ENCODE measurements at places on chromosomes 16 and 17. TPM values are rescaled to one million over a fixed set of nuclear protein-coding genes. Genes with fewer than 3 reads are reported as not detected.

DNA sequence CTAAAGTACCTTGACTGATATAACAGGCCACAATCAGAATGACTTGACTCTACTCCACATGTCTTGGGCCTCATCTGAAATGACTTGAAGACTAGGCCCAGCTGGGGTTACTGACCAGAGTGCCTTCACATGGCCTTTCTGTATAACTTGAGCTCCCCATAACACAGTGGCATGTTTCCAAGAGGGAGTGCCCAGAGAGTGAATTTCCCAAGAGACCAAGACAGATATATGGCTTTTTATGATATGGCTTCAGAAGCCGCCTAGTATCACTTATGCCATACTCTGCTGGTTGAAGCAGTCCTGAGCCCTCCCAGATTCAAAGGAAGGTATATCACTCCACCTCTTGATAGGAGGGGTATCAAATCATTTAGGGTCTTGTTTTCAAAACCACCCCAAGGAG, 357.5 kb upstream of the EEF2KMT start:
- H3K36me3 ChIP-seq: no peaks in the 10 kb centered on the region
- peaks cover 4% of the 10 kb centered on the region for H3K27me3 ChIP-seq
- H3K27ac ChIP-seq: no peak overlapping the region
- no peak overlapping the region for H3K4me3 ChIP-seq

DNA sequence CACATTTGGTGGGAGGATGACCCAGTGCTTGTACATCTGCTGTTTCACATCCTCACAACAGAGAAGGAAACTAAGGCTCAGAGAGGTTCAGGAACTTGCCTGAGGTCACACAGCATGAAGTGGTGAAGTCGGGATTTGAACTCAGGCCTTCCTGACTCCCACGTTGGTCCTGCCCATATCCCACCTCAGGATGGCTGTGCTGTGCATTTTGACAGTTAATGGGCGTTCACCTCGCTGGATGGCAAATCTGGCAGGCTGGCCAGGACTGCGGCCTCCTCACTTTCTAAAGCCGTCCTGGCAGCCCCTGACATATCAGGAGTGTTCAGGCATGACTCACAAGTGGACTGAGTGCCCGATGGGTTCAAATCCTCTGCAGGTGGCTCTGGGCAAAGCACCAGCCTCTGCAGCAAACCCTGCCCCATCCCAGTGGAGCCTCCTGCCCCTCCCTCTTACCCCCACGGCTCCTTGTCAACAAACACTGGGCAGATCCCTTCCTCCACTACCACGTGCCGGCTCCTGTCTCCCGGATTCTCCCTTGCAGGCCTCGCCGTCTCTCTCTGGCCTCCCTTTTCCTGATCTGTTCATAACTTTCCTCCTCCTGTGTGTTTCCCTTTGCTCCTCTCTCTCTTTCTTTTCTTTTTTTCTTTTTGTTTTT, 29.2 kb downstream of the SOCS3 start:
- H3K27ac ChIP-seq: no peak overlapping the region
- no peak overlapping the region for H3K4me3 ChIP-seq
- DNase-seq: no peak
- no peaks in the 10 kb centered on the region for H3K36me3 ChIP-seq
- H3K4me1 ChIP-seq: peaks cover 24% of the 10 kb centered on the region

- DNase-seq: no peak
- H3K27me3 ChIP-seq: no peaks in the 10 kb centered on the region
- H3K36me3 ChIP-seq: peaks cover 71% of the 10 kb centered on the region
Measured at GRCh38 chr16:68074850-68075555, 10.2 kb upstream of the NFATC3 start.

GRCh38 chr17:7258731-7259554, 3.3 kb downstream of the CLDN7 start:
- H3K27ac ChIP-seq: no peak overlapping the region
- peaks cover 52% of the 10 kb centered on the region for H3K36me3 ChIP-seq

The MEFV gene
- 0.27 TPM for total RNA-seq

The PFN1 gene
- 175 TPM for total RNA-seq

The FBXW10 gene
- total RNA-seq: 0.09 TPM

The GINS3 gene
- total RNA-seq: 7.1 TPM

DNA sequence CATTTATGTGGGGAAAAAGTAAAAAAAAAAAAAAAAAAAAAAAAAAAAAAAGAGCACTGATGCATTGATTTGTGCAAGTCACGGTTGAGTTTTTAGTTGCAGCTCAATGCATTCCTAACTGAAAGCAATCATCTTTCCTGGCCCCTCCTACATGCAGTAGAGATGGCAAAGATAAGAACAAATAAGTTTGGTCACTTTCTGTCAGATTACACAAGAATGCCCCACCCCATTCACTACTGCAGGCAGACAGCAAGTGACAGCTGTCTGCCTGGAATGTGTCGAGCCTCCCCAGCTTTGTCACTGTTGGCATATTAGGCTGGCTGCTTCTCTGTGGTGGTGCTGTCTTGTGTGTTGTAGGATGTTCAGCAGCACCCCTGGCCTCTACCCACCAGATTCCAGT, 243.5 kb downstream of the FOXL1 start:
- peaks cover 63% of the 10 kb centered on the region for H3K27me3 ChIP-seq
- H3K36me3 ChIP-seq: no peaks in the 10 kb centered on the region
- peaks cover 24% of the 10 kb centered on the region for H3K4me1 ChIP-seq
- H3K4me3 ChIP-seq: no peak overlapping the region

GRCh38 chr17:55394357-55395021, 27.1 kb downstream of the MMD start:
- peak; percentile 63 for DNase-seq
- no peaks in the 10 kb centered on the region for H3K27me3 ChIP-seq
- peaks cover 14% of the 10 kb centered on the region for H3K4me1 ChIP-seq
- no peak overlapping the region for H3K4me3 ChIP-seq
- peaks cover 4% of the 10 kb centered on the region for H3K36me3 ChIP-seq

The LDHD gene
- 2.3 TPM for total RNA-seq

The TAOK1 gene
- 35.0 TPM for total RNA-seq

DNA sequence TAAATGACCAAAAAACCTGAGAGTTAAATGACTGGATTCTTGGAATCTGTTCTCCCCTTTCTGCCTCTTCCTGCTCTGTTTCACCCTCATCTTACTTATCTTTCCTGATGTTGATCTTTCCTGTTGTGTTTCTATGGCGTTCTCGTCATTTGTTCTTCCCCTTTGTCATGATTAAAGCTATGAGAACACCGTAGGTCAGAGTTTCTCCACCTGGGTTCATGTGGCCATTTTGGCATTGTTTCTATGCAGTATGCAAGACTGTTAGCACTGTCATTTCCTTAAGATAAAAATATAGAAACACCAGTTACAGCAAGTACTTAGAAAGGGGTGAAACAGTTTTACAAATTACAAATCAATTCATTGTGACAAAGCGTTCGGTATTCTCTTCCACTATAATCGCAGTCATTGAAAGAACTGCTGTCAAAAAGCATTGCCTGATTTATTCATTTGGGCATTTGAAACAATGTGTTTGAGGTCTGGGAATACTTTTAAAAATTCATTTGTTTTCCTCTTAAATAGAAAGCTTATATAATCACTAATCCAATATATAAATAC, 166.0 kb downstream of the PHKB start:
- H3K27ac ChIP-seq: no peak overlapping the region
- H3K4me3 ChIP-seq: no peak overlapping the region
- no peaks in the 10 kb centered on the region for H3K27me3 ChIP-seq
- no peaks in the 10 kb centered on the region for H3K36me3 ChIP-seq
- H3K4me1 ChIP-seq: no peaks in the 10 kb centered on the region

DNA sequence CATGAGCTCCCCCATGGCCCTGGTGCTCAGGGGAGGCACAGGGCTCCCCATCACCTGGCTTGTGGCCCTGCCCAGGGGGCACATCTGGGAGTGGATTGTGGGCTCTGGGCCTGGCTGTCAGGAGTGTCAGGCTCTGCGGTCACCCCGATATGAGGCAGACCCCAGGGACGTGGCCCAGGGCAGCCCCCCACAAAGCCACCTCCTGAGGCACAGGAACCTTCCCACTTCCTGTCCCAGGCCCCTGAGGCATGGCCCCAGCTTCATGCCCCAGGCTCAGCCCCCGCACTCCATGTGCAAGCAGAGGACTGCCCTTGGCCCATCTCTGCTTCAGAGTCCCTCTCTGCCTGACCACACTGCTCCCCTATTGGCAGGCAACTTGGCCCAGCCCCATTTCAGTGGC, 160.3 kb downstream of the PCTP start:
- no peaks in the 10 kb centered on the region for H3K36me3 ChIP-seq
- no peaks in the 10 kb centered on the region for H3K27me3 ChIP-seq
- no peaks in the 10 kb centered on the region for H3K4me1 ChIP-seq
- no peak for DNase-seq

DNA sequence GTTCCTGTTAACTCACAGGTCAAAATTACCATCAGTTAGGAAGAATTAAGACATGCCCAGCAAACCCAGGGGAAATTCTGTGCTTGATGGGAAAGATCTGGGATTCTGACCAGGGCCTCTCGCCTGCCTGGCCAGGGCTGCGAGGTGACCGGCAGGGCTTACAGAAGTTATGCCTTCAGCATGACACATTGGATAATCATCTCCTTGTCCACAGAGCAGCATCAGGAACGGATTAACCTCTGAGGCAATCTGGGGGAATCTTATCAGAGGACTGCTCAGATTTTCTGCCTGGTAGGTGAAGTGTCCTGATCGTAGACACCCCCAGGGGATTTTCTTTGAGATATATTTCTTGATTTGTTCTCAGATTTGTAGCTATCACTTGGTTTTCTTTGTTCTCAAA, 172.5 kb downstream of the HS3ST3A1 start:
- DNase-seq: peak; percentile 9
- H3K27ac ChIP-seq: no peak overlapping the region
- H3K4me3 ChIP-seq: no peak overlapping the region
- H3K36me3 ChIP-seq: no peaks in the 10 kb centered on the region
- no peaks in the 10 kb centered on the region for H3K4me1 ChIP-seq

DNA sequence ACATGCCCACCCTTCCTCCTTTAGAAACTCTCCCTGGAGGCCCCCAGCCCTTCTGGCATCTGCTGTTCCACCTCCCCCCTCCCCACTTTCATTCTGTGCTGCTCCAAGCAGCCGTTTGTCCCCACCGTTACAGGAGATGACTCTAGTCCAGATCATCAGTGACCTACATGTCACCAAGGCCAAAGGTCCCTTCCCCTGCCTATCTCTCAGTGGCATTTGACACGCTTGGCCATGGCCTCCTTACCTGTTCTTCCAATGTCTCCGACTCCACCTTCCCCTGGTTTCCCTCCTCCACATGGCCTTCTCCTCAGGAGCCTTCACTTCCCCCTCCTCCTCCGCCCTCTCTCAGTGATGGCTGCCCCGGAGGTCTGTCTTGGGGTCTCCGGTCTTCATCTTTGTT, 9.4 kb downstream of the TMEM92 start:
- H3K27ac ChIP-seq: no peak overlapping the region
- H3K36me3 ChIP-seq: no peaks in the 10 kb centered on the region
- no peak for DNase-seq
- peaks cover 9% of the 10 kb centered on the region for H3K4me1 ChIP-seq
- no peak overlapping the region for H3K4me3 ChIP-seq

The C17orf78 gene
- total RNA-seq: not detected

DNA sequence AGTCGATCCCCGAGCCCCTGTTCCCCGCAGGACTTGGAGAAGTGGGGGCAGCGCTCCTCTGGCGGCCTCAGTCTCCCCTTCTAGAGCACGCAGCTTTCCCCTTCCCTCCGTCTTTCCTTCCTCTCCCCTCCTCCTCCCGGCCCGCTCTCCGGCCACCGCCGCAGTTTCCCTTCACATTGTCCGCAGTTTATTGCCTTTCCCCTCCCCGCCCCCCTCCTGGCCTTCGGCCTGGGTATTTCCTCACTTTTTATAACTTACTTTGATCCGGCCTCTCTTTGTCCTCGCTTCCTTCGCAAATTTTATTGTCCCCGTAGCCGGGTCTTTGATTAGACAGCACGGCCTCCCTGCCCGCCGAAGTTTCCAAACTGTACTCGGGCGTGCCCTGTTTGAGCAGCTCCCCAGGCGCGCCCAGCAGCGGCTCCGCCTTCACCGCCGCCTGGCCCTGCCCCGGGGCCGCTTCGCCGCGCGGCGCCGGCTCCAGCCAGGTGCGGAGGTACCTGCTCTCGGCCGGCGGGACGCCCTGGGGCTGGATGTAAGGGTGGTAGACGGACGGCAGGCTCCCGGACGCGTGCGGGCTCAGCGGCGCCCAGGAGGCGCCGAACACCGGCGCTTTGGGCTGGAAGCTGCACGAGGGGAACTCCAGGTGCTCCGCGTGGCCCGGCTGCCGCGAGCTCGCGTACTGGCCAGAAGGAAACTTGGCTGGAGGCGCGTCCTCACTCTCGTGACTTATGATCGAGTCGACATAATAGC, 488 bp downstream of the HOXB9 start:
- peaks cover 21% of the 10 kb centered on the region for H3K4me1 ChIP-seq
- peak overlapping the region; percentile 23 for H3K4me3 ChIP-seq
- peaks cover 97% of the 10 kb centered on the region for H3K27me3 ChIP-seq
- no peak for DNase-seq
- peak overlapping the region; percentile 61 for H3K27ac ChIP-seq

GRCh38 chr17:11990363-11990983, 6.8 kb downstream of the ZNF18 start:
- H3K27me3 ChIP-seq: no peaks in the 10 kb centered on the region
- no peak overlapping the region for H3K4me3 ChIP-seq
- H3K36me3 ChIP-seq: peaks cover 29% of the 10 kb centered on the region
- H3K4me1 ChIP-seq: no peaks in the 10 kb centered on the region
- DNase-seq: no peak

DNA sequence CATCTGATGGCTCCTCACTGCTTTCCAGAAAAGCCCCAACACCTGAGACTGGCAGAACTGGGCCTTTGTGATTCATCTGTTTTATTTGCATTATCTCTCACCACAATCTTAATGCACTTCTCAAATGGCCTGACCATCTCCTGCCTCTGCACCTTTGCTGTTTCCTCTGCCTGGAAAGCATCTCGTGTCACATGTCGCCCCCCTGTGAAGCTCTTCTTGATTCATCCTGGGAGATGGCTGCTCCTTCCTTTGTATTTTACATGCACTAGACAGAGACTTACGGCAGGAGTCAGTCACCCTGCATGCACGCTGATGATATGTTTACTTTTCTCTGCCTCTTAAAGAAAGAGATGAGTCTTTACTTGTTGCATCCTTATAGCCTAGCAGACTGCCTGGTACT, 30.0 kb downstream of the HNF1B start:
- H3K4me1 ChIP-seq: no peaks in the 10 kb centered on the region
- H3K27me3 ChIP-seq: peaks cover 15% of the 10 kb centered on the region
- H3K27ac ChIP-seq: no peak overlapping the region
- no peak for DNase-seq
- no peak overlapping the region for H3K4me3 ChIP-seq
